Left renal cortex interstitium (tissue), 4 donors: ENCODE measurements at places on chromosomes 3 and 15. TPM values are rescaled to one million over a fixed set of nuclear protein-coding genes. Genes with fewer than 3 reads are reported as not detected.

GRCh38 chr15:78390242-78390641, 47.8 kb upstream of the IREB2 start:
- DNase-seq, result no peak

GRCh38 chr3:66555214-66555844, 54.5 kb upstream of the LRIG1 start:
- no peak for DNase-seq

GRCh38 chr15:25368850-25369249, 70.0 kb downstream of the UBE3A start:
- DNase-seq, result no peak

DNA sequence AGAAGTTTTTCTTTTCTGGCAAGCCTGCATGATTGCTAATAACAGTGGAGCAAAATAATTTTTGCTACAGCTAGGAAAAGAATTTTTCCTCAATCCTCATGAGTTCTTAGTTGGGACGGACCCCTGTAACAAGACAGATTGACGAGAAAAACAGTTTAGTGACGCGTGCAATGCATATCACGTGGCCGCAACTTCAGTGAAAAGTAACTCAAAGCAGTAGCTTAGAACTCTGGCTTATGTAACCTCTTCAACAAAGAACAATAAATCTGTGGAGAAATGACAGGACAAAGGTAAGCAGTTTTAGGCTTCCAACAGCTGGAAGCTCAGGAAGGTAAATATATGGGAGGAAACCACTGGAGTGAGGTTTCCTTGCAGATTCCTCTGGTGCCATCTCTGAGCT, 19.7 kb downstream of the FAM107A start:
- no peak for DNase-seq

DNA sequence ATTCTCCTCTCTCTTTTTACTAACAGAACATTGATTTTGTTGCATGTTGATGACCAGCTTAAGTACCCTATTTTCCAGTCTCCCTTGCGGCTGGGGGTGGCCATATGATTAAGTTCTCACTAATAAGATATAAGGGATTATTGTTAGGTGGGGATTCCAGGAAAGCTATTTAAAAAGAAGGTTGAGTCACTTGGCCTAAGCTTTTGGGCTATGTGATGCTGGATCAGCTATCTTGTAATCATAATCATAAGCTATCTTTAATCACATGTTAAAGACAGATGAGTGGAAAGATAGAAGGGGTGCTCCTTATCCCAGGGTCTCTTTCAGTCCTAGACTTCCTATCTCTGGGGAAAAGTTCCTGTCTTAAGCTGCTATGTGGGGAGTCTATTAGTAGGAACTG, 59.9 kb downstream of the CGNL1 start:
- DNase-seq, result no peak

- no peak for DNase-seq
These were observed 8.5 kb upstream of the FANCD2 start for GRCh38 chr3:10017636-10018292.

DNA sequence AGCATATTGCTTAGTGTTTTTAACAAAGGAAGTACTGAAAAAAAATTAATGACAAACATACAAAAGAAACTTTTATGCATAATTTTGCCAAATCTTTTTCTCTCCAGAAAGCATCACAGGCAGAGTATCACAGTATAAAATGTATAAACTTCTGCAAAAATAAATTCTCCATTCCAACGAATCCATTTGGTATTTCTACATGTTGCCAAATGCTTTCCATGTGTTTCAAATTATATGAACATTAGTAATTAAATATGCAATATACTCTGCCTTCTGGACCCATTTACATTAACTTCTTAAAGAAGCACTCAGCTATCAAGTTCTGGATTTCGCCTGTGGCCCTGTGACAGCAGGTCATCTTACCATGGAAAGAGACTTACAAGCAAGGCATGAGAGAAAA, 189.1 kb upstream of the ALCAM start:
- DNase-seq, result no peak

DNA sequence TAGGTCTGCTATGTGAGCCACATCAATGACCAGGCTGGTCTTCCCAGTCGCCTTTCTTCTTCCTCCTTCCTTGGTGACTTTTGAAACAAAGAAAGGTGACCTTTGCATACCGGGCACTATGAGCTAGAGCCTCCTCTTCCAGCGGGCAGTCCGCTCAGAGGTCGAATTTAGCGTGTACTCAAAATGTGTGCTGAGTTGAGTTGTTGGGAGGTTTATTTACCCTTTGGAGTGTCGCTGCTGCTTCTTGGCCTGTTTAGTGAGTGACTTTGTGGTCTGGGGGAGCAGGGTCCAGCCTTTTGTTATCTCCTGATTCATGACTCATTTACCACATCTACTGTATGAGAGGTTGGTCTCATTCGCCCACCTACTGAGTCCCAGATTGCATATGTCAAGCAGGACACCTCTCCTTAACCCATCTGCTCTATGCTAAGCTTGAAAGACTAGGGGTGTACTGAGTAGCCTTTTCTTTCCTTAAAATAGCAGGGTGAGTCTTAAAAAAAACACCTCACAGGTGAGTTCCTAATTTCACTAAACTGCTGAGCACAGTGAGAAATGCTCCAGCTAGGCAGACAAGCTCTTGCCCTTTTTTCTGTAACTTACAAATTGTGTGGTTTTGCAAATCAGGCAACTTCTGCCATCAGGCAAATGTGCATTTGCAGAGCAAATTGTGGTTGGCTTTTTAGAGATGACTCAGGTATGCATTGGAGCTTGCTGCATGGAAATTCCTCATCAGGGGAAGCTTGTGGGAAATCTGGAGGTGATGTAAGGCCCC, 3.2 kb upstream of the SIAH2 start:
- no peak for DNase-seq

DNA sequence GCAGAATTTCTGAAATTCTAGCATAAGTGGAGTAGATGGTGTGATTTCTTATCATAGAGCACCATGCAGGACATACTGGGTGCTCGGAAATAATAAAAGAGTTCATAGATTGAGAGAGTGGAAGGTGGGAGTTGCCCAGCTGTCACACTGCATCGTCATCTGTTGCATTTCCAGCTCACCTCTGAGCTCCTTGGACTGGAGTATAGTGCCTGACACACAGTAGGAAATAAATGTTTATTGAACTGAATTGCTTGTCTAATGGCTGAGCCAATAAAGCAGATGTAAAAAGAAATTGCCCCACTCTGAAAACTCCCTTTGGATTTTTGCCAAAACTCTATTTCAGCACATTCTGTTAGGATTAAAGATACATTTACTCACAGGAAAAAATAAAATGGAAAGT, 108.9 kb upstream of the UBE2E1 start:
- no peak for DNase-seq

GRCh38 chr15:74392902-74393301, 25.5 kb upstream of the CYP11A1 start:
- no peak for DNase-seq

GRCh38 chr3:101020351-101021015, 27.3 kb upstream of the ABI3BP start:
- no peak for DNase-seq

GRCh38 chr3:51099794-51100535, 285.1 kb upstream of the MANF start:
- peak; percentile 28 for DNase-seq

GRCh38 chr3:31536497-31536896, 3.8 kb downstream of the STT3B start:
- DNase-seq, result no peak

The FAM107A gene
- 7.4 TPM for polyA plus RNA-seq

The MASP1 gene
- 8.2 TPM for polyA plus RNA-seq
